NK-92 treated with Interleukin-12 subunit alpha and Interleukin-12 subunit beta, amount 100 ng/mL, for 24 hours (cell line): ENCODE measurements at places on chromosomes 13 and 19.

DNA sequence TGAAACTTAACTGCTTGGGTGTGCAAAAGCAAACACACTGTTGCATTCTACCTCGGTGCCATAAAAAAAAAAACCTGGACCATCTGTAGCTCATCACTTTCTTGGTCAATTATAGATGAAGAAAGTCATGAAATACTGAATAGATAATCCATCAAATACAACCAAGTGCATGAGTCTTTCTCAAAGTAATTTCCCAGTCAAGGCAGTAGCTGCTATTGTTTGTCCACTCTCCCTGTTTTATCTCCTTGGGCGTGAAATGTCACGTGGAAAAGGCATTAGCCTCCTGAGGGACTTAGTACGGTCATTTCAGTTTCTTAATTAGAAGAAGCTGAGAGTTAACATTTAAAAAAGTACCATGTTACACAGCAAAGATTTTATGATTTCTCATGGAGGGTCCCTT lies 1697.9 kb downstream of the PCDH9 start:
- DNase-seq = no peak

DNA sequence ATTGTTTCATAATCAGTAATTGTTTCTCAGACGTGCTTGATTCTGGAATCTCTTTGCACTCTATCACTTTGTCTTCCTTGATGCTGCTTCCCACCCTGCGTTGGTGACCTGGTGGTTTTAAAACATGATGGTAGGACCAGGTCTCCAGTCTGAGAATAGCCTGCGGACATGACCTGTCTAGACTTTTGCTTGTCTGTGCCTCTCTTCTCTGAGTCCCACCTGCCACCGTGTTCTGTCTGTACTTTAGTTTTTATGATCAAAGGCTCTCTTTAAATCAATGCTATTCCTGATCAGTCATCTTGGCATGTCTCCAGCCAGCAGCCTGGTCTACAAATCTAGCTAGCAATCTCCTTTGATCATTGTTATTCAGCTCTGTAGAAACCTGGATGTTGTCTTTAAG lies 933.9 kb downstream of the DIAPH3 start:
- DNase-seq = no peak

DNA sequence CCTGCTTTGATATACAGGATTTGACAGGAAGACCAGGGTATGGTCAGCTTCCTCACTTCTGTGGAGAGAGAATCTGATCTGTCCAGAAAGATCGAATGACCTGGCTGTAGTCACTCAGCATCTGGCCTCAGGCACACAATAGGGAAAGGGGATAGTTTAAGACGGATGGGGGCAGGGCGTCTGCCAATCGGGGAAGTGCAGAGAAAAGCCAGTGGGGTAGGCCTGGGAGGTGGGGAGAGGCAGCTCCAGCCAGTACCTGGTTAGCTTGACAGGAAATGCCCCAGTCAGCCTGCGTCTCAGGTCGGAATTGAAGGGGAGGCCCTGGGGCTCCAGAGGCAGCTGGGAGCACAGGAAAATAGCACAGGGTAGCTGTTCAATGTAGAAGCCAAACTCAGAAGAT lies 12.4 kb downstream of the ZNF444 start:
- no peak for DNase-seq

GRCh38 chr13:96342286-96342685 lies 252.4 kb downstream of the HS6ST3 start:
- DNase-seq = no peak

DNA sequence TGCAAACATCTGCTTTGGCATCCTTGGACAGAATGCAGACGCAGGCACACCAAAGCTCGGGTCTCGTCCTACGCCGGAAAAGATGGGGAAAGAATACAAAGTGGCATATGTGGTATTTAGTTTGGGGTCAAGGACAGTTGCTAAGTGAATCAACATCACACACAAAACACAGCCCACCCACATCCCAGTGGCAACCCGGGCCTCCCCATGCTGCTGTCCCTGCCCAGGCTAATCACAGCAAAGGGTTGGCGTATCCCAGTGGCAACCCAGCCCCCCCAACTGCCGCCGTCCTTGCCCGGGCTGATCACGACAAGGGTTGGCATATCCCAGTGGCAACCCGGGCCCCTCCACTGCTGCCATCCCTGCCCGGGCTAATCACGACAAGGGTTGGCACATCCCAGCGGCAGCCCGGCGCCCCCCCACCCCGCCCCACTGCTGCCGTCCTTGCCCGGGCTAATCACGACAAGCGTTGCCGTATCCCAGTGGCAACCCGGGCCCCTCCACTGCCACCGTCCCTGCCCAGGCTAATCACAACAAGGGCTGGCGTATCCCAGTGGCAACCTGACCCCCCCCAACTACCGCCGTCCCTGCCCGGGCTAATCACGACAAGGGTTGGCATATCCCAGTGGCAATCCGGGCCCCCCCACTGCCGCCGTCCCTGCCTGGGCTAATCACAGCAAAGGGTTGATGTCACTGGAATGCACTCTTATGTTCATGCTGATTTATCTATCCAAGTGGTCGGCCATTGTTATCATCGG lies 167.8 kb upstream of the SOX1 start:
- no peak for DNase-seq

GRCh38 chr19:55278391-55279135 lies 1.3 kb downstream of the HSPBP1 start:
- no peak for DNase-seq

DNA sequence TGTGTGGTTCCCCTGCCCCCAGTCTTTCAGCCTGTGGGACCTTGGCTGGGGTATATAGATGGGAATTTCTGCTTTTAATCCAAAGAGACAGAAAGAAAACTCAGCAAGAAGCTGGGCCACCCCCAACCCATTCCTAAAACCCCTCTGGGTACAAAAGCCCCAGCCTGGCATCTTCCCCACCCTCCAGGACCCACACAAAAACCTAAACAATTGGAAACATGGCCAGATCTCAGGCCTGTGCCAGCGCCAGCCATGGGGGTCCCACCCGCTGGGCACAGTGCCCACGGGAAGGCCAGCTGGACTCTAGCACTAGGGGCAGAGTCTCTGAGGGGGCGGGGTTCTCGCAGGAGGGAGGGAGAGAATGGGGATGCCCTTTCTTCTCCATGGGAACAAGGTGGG lies 8.6 kb downstream of the LYL1 start:
- DNase-seq = no peak

- no peak for DNase-seq
These were observed 69.1 kb downstream of the MTUS2 start for GRCh38 chr13:28889086-28889732.

- DNase-seq = no peak
These were observed 470.3 kb downstream of the PCDH20 start for GRCh38 chr13:60945396-60945795.

DNA sequence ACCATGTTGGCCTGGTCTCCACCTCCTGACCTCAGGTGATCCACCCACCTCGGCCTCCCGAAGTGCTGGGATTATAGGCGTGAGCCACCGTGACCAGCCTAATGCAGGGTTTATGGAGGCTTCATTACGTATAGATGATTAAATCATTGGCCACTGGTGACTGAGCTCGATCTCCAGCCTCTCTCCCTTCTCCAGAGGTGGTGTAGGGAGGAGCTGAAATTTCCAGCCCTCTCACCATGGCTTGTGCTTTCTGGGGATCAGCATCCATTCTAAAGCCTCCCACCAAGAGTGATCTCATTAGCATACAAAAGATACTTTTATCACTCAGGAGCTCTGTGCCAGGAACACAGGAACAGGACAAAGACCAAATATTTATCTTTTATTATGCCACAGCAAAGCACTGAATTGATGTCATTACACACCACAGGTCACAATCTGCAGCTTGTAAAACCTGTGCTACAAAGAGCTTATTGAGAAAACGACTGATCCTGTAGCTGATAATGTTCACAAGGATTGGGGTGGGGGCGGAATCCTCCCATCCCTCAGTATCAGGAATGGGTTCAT lies 32.4 kb downstream of the RHPN2 start:
- DNase-seq = no peak

- DNase-seq = no peak
These were observed 30.4 kb upstream of the PCDH8 start for GRCh38 chr13:52878831-52879230.

DNA sequence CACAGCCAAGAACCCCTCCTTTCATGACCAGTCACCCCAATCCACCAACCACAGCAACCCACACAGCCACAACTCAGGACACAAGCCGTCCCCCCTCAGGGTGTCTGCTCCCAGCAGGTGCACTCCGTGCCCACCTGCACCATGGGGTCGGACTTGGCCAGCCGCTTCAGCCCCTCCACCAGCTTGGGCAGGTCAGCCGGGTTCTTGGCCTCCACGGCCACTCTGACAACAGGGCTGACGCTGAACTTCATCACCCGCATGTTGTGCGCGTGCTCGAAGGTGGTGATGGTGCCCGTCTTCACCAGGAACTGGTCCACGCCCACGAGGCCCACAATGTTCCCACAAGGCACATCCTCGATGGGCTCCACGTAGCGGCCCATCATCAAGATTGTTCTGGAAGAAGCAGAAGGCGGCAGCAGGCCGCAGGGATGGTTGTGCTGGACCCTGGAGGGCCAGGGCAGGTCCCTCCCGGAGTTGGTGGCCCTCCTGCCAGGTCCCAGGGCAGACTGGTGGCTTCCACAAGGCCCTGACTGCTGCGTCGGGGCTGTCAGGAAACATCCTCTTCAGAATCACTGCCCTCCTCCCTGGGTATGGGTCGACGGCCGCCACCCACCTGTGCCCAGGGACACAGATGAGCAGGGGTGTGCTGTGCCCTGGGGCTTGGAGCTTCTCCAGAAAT lies 5.5 kb downstream of the EEF2 start:
- DNase-seq = no peak

- DNase-seq = no peak
These were observed 79.1 kb downstream of the ZNF429 start for GRCh38 chr19:21584537-21584936.

DNA sequence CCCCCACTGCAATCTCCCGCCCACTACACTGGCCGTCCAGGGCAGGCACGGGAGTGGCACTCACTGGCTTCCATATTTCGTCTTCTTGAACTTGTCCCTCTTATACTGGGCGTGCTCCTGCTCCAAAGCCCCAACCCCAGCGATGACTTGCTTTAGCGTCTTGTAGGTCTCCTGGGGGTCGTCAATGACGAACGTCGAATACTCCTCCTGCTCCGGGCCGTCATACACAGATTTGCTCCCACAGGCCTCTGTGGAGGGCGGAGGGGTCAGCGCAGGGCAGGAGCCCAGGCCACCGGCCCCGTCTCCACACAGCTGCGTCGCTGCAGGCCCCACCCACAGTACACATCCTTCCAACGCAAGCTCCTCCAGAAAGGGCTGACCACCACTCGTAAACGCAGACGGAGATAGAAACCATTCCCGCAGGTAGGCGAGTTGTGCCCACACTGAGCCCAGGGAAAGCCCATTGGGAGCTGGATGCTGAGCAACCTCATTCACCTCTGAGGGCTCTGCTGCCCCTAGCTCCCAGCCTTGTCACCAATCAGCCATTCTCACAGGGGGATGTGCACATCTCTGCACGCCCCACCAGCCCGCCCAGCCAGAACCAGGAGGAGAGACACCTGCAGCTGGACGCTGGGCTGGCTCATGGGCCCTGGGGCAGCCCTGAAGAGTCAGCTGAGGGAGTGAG lies 7.9 kb upstream of the C13orf46 start:
- DNase-seq = no peak

- DNase-seq = no peak
These were observed 554.0 kb upstream of the SPRY2 start for GRCh38 chr13:80894917-80895316.

GRCh38 chr13:113666951-113667701 lies at the start of gene GRK1:
TSS of gene GRK1 (plus strand) at chr13:113667219. CDS start at chr13:113667387, 168 bp downstream.
- no peak for DNase-seq

DNA sequence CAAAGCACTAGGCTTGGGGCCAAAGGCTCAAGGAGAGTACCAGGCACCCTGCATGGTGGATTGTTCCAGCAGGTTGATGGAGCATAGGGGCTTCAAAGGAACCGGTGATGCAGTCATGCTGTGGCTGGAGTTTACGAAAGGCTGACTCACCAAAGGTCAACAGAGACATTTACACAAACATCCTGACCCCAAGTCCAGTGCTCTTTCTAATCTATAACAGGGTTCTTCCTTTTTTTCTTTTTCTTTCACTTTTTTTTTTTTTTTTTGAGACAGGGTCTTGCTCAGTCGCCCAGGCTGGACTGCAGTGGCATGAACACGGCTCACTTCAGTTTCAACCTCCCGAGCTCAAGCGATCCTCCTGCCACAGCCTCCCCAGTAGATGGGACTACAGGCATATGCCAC lies 35.6 kb upstream of the TPTE2 start:
- DNase-seq = no peak

- no peak for DNase-seq
These were observed 1.3 kb upstream of the FFAR1 start for GRCh38 chr19:35346193-35347052.

DNA sequence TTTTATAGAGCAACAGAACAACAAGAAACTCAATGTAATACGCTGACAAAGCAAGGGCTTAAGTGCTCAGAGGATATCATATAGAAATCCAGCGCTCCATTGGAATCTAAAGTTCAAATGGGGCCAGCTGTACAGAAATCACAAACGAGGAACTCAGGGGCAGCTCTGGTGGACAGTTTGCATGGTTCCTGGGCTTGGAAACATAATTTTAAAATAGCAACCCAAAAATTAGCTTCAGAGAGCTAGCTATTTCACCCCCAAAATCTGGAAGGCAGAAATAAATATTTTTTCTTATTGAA lies 19.2 kb upstream of the LATS2 start:
- no peak for DNase-seq

DNA sequence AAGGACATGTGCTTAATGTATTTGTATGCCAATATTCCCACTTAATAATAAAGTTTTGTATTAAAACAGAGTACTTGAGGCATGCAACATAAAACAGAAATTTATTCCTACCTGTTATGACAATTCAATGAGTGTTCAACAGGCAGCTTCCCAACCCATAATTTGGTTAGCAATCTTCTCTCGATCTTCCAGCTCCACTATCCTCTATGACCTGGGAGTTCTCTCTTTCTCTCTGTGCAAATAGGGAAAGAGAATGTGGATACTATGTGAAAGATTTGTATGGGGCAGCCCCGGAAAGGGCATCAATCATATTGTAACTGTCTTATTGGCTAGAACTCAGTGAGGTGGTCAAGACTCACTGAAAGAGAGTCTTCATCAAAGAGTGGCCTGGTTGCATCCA lies 644.9 kb upstream of the PCDH20 start:
- DNase-seq = no peak

DNA sequence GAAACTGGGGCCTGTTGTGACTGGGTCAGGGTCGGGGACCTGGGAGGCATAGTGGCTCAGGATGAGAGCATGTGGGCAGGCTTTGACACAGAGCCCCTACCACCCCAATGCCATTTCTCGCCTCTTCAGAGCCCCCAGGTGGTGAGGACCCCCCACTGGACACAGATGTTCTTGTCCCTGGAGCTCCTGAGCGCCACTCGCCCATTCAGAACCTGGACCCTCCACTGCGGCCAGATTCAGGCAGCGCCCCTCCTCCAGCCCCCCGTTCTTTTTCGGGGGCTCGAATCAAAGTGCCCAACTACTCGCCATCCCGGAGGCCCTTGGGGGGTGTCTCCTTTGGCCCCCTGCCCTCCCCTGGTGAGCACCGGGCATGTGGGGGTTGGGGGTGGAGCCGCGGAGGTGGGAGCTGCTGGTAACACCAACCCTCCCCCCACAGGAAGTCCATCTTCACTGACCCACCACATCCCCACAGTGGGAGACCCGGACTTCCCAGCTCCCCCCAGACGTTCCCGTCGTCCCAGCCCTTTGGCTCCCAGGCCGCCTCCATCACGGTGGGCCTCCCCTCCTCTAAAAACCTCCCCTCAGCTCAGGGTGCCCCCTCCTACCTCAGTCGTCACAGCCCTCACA lies 10.4 kb downstream of the IGFLR1 start:
- no peak for DNase-seq
